Liver (tissue), 10 donors: ENCODE measurements at places on chromosomes 5 and 9. TPM values are rescaled to one million over a fixed set of nuclear protein-coding genes. Genes with fewer than 3 reads are reported as not detected.

GRCh38 chr9:136765041-136765440, 723 bp upstream of the LCN15 start:
- DNase-seq = no peak
- H3K36me3 ChIP-seq = no peaks in the 10 kb centered on the region
- no peaks in the 10 kb centered on the region for H3K4me1 ChIP-seq
- no peaks in the 10 kb centered on the region for H3K27me3 ChIP-seq
- H3K4me3 ChIP-seq = no peak overlapping the region

DNA sequence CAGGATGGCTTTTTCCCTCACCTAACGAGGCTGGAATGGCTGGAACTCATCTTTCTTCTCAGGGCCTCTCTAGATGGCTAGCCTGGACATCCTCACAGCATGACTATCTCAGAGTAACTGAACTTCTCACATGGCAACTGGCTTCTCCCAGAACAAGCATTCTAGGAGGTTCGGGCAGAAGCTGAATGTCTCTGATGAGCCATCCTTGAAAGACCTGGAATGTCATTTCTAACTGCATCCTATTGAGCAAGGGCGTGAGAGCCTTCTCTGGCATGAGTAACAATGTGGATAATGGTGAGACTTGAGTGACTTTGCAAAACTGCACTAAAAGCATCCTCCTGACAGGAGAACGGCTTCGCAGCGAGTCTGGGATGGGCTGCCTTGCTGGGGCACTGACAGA, 487.7 kb downstream of the MAT2B start:
- H3K27ac ChIP-seq = no peak overlapping the region
- no peaks in the 10 kb centered on the region for H3K27me3 ChIP-seq
- DNase-seq = no peak
- H3K4me3 ChIP-seq = no peak overlapping the region
- H3K36me3 ChIP-seq = no peaks in the 10 kb centered on the region

- no peak overlapping the region for H3K4me3 ChIP-seq
- H3K27me3 ChIP-seq = no peaks in the 10 kb centered on the region
- H3K4me1 ChIP-seq = no peaks in the 10 kb centered on the region
- DNase-seq = peak; percentile 31
- no peaks in the 10 kb centered on the region for H3K36me3 ChIP-seq
- H3K27ac ChIP-seq = no peak overlapping the region
Measured at GRCh38 chr9:93268551-93269314, 84.8 kb downstream of the WNK2 start.

MRRF gene
- 30.9 TPM for total RNA-seq

PCDHB13 gene
- total RNA-seq = 0.19 TPM
